ENCODE measurements at places on chromosomes 3 and 15.

DNA sequence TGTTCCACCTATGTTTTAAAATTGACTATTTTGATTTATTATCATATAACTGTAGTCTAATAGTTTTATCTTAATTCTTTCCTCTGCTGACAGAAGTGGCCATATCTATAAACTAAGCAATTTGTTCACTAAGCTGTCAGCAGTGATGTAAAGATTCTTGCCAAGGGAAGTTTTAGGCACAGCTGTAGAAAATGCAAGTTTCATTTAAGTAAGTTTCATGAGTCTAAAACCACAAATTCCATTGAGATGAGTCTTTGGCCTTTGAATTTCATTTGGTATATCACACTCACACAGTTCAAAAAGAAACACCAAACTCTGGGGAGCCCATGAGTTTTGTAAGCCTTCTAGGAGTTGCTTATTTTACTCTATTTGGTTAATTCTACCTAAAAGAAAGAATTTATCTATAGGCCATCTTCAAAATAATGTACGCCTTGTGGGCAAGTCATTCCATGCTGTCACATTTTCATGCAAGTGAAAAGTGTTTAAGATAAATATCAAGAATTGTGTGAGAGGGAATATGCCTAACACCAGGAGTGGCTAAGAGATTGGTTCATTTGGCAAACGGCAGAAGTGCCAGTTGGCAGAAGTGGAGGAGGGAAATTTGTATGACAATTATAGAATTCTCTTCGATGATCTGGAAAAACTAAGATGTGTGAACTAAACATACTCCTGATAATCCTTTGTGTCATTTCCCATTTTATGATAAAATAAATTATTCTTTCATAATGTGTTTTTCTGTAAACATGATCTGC lies 292.9 kb downstream of the ZIC4 start:
- no peak for DNase-seq

GRCh38 chr3:126571078-126571477 lies 12.3 kb upstream of the C3orf22 start:
- no peak for DNase-seq

GRCh38 chr3:154783061-154783460 lies 297.1 kb upstream of the MME start:
- DNase-seq, result no peak

GRCh38 chr15:25734680-25735355 lies 128.3 kb downstream of the ATP10A start:
- DNase-seq, result no peak

DNA sequence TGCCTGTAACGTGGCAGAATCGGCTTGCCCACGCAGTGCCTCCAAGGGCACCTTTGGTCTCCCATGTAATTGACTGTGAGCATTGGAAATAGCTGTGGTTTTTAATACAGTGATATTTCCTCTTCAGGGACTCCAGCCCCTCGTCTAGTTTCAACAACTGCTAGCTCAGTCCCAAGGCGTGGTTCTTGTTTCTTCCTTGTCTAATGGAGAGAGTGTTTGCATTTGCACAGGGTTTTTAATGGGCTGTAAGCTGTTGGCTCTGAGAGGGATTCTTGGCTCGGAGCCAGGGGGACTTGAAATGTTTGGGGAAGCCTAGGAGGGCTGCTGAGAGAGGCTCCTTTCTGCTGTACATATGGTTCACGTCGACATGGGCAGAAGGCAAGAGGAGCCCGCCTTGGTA lies 86.2 kb downstream of the THSD4 start:
- no peak for DNase-seq

DNA sequence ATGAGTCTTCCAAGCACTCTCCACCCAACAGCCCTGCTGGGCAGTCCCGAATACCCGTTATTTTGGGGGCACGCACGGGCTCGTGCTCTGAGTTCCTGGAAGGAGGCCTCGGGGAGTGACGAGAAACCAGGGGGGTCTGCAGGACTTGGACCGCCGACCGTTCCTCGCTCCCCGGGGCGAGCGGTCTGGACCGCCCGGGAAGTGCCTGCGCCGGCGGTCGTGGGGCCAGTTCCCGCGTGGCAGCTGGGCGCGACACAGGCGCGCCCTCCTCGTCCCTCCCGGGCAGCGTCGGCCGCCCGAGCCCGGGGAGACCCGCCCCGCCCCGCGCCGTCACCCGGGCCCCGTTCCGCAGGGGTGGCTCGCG lies 387 bp downstream of the GNB4 start:
- DNase-seq, result no peak

- no peak for DNase-seq
Observed at GRCh38 chr3:122940628-122941086, 86.9 kb downstream of the SEMA5B start.

DNA sequence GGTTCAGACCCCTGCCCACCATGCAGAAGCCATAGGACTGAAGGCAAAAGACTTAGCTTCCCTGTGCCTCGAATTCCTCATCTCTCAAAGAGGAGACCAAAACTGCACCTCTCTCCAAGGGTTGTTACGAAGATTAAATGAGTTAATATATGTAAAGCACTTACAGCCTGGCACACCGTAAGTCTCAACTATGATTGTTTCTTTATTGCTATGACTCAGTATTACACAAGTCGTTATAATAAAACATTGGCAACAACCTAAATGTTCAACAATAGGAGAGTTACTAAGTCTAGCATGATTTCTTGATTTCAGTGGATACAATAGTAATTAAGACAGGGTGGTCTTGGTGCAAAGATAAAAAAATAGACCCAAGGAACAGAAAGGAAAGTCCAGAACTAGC lies 19.6 kb upstream of the FGD5 start:
- DNase-seq, result no peak

- no peak for DNase-seq
Observed at GRCh38 chr3:51386159-51386851, 1.2 kb downstream of the MANF start.

DNA sequence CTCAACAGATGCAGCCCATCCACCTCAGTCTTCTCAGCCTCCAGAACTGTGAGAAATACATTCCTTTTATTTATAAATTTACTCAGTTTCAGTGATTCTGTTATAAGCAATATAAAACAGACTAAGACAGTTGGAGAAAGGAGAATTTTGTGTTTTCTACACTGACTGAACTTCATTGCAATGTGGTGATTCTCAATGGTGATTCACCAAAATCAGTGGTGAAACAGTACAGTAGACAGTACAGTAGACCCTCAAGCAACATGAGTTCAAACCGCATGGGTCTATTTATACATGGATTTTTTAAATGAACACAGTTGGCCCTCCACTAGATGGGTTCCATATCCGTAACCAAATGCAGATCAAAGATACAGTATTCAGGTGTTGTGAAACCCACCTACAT lies 403.1 kb upstream of the TGFBR2 start:
- DNase-seq, result no peak

- no peak for DNase-seq
Observed at GRCh38 chr3:159924411-159924810, 64.2 kb upstream of the IL12A start.

- DNase-seq, result no peak
Observed at GRCh38 chr3:181358060-181358459, 353.7 kb upstream of the SOX2 start.

DNA sequence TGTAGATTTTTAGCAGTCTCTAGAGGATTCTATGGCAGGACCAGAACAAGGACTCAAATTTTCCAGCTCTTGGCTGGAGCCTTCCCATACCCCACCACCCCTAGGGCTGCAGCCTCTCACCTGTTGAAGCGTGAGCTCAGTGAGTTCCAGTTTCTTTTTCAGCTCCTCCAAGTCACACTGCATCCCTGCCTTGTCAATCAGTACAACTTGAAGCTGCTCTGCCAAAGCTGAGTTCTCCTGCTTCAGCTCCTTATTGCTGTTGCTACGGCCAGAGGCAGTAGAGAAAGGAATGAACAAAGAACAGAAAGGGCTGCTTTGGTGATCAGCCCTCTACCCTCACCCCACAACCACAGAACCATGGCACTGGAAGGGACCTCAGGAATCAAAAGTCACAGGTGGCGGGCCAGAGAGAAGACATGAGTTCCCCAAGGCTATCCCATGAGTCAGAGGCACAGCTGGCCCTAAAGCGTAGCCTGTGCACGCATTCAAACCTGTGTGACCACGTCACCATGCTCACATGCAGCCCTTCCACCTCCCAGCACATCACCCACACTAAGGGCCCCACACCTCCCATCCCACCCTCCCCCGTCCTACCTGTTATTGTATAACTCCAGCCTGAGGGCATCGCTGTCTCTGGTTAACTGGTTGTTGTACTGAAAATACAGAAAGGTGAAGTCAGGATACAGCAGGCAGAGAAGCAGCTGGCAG lies 83.3 kb upstream of the C2CD4B start:
- no peak for DNase-seq

DNA sequence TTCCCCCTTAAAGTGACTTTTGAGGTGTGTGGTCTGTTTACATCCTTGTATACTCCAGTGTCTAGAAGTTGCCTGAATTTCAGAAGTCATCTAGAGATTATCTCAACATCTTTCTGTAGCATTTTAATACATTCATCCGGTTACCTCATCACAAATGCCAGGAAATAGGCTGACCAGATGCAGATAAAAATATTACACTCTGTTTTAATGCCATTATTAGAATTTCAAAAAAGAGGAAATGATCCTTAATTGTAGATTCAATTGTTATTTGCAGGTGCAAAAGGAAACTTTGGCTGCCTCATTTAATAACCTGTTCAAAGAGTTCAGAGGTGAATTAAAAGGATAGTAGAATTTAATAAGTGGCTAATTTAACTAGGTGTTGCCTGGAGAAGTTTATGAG lies 290.9 kb downstream of the C3orf38 start:
- DNase-seq, result no peak

GRCh38 chr3:166993015-166993630 lies 387.0 kb downstream of the ZBBX start:
- DNase-seq, result no peak

DNA sequence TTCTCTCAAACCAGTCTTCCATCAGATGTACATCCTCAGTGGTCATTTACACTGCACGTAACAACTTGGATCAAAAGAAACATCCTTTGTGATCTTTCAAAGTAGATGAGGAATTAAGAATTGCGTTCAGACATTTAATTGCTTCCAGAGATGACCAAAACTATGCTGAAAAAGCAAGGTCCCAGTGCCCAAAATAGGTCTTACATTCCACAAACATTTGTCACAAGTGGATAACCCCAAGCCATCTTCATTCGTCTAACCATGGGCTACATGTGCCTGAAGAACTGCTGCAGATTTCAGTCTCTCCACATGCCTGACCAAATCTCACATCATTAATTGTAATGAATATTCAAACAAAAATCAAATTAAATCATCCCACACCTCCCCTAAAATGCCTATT lies 273.6 kb downstream of the SHOX2 start:
- no peak for DNase-seq

DNA sequence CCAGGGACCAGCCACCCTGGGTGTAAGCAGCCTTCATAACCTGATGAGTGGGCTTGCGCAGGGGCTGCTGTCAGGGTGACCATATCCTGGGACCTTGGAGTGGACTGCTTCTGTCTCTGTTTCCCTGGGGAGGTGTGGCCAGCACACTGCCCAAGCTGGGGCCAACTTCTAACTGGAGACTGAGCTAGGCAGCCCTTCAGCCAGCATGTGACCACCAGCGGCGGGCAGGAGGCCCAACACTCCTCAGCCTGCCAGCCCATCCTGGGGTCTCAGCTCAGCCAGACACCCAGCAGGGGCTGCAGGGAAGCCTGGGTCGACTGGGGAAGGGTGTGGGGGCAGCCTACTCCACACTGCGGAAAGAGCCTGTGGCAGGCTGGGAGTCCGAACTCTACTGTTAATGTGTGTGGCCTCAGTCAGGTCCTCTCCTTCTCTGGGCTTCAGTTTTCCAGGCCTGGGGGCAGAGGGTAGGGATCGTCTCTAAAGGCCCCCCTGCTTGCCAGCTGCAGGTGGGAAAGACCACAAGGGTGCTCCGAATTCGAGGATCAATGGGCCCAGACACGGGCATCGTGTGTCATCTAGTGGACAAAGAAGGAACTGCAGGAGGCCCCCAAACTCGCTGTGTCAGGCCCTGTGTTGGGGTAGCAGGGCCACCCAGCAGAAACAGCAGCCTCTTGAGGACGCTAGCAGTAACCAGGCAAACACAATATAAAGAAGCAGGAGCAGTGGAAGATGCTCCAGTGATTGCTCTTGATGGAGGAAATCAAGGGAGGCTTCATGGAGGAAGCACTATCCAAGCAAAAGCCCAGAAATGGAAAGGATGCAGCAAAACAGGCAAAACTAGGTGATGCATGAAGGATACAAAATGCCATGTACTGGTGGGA lies 2.0 kb upstream of the SEMA3G start:
- no peak for DNase-seq

- no peak for DNase-seq
Observed at GRCh38 chr15:44028349-44028748, 166.7 kb downstream of the FRMD5 start.

DNA sequence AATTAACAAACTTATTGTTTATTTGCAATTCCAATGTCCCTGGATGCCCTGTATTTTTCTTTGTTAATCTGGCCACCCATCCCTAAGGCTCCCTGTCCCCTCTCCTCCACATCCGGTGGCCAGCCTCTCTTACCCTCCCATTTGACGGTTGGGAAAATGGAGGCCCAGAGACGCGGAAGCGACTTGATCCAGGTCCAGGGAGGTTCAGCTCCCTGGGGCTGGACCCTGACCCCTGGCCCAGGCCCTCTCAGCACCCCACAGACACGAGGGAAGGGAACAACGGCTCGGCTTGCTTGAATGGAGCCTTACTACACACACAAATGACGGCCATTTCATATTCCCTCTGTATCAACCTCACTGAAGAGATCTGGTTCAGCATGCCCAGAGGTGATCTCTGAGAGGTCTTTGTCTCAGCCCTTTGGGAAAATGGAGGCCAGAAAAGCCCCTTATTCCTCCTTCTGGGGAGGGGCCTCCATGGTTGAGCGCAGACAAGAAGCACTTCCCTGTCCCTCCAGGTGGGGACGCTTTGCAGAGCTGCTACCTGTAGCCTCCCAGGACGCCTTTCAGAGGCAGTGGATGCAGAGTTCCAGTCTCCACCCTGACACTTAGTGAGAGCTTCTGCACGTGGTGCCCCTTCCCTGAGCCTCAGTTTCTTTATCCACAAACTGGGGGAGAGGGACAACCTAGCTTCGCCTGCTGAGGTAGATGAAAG lies 82.1 kb downstream of the ATP2B2 start:
- no peak for DNase-seq

GRCh38 chr15:44713006-44713966 lies 2.0 kb downstream of the B2M start:
- DNase-seq, result no peak

- no peak for DNase-seq
Observed at GRCh38 chr3:23832523-23832922, 26.8 kb downstream of the UBE2E1 start.

DNA sequence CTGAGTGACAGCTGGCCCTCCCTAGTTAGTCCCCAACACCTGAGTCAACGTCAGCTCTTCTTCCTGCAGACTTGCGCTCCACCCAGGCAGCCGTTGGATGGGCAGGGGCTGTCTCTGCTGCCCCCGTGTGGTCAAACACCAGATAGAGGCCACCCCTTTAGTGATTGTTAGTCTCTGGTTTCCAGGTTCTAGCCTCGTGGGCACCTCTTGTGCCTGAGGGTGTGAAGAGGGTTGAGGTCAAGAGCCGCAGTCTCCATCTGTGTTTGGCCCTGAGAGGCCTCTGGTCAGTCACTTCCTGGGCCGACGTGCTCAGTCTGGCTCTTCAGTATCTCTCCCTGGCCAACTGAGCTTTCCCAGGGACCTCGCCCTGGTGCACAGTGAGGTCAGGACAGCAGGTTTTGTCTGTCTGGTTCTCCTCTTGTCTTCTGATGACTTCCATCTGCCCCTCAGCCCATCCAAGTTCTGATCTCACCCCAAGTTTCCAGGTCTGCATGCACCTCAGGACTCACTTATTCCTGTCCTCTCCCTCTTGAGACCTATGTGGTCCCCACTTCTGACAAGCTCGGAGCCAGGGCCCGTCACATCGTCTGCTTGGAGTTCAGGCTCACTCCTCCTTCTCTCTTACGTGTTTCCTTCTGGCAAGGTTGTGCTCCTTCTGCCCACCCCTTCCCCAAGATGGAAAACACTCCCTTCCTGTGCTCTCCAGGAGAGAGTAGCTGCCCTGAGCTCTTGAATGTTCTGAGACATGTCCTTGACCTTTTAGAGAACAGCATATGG lies 20.9 kb downstream of the CD276 start:
- DNase-seq, result no peak

Data from LNCaP clone FGC (cell line).